ENCODE measurements at places on chromosomes 11 and 22. TPM values are rescaled to one million over a fixed set of nuclear protein-coding genes. Genes with fewer than 3 reads are reported as not detected.

- peak; percentile 89 for DNase-seq
Observed at GRCh38 chr11:46238967-46239800, 38.3 kb upstream of the CREB3L1 start.

Gene RAB3IL1
- total RNA-seq, result 4.5 TPM

Gene RHOD
- 0.64 TPM for total RNA-seq

DNA sequence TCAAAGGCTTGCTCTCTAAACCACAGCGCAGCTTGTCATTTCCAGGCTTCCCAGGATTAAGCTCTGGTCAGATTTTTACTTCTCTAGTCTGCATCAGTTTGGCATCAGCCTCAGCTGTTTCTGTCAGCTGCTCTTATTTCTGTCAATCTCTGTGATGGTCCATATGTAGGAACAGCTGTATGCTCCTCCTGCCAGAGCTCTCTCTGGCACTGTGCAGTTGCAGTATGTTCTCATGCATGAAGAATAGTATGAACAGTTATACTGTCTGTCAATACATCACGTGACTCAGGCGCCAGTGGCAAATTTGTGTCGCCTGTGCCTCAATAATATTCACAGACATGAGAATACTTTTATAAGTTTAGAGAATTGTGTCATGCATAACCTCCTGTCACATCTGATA is 6.7 kb downstream of the OR6M1 start:
- DNase-seq, result no peak

Gene SLC16A8
- 1.1 TPM for total RNA-seq

Gene PARVB
- total RNA-seq, result 5.1 TPM

GRCh38 chr11:42482822-42483221 is 829.0 kb upstream of the API5 start:
- no peak for DNase-seq
